ENCODE measurements at places on chromosomes 3 and 15.
A peak's percentile ranks its signal among the peaks of the same experiment; 100 is the strongest.

DNA sequence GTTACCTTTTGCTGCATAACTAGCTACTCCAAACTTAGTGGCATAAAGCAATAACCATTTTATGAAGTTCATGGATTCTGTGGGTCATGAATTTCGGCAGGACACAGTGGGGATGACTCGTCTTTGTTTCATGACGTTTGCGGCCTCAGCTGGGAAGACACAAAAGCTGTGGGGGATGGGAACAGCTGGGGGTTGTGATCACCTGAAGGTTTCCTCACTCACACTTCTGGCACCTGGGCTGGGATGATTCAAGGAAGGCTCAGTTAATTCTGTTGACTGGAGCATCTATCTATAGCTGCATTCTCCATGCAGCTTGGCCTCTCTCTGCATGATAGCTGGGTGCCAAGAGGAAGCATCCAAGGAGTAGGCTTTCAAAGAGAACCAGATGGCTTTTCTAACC is 332.8 kb downstream of the ULK4 start:
- peak; percentile 19 for DNase-seq

DNA sequence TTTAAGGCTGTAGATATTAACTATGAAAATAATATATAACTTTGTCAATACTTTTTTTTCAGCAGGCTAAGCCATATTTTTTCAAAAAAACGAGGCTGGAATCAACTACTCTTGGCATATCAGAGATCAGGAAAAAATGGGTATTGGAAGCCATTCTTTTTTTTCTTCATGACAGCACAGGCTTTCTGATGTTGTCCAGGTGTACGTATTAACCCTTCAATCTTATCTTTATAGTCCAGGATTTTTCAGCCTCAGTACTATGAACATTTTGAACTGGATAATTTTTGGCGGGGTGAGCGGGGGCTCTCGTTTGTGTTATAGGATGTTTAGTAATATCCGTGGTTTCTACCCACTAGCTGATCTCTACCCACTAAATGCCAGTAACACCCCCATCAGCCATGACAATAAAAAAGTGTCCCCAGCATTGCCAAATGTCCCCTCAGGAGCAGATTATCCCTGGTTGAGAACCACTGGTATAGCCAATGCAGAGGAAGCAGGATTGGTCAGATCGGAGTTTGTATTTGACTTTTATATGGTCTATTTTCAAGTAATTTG is 52.0 kb downstream of the PLCL2 start:
- no peak for DNase-seq

- DNase-seq, result peak; percentile 89
Observed at GRCh38 chr15:89197503-89197971, 23.8 kb downstream of the RLBP1 start.

DNA sequence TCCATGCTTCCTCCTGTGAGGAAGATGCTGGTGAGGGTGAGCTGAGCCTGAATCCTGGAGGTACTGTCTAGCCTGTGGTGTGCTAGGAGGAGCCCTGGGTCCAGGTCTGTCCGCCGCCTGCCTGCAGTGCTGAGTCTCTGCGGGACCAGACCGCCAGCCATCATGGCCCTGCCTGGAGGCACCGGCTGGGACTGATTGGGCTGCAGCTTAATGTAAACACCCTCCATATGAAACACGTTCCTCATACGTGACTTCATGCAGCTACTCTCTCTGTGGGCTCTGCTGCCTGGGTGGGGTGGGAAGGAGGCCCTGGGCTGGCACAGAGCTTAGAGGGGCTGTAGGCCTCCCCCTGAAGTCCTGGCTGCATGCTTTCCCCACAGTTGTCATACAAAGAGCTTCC is 67.4 kb downstream of the FBLN2 start:
- no peak for DNase-seq

DNA sequence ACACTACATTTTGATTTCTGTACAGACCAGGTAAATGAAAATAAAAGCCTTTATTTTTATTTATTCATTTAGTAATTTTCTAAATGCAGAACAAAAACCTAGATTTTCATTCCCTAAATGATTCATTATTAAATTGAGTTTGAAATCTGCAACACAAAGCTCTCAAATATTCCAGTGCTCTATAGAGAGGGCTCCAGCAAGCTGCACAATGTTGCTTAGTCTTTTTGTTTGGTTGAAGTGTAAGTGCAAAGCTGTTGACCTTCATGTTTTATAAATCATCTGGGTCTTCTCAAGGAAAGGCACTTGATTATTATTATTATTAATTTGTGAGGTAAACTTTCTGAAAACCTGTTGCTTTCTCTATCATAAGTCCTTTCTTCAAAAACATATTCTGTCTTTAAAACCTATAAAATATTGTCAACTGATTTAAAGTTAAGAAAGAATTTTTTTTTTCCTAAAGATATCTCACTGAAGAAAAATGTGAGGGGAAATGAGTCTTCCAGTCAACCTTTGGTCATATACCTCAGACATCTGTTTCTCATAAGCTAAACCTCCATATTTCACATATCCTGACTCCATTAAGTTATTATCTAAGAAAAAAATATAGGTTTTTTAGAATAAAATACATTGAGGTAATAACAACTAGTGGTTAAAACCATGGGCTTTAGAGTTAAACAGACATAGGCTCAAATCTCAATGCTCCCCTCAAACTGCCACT is 100.7 kb downstream of the ZIC4 start:
- no peak for DNase-seq

GRCh38 chr3:34219556-34219955 is 421.1 kb downstream of the PDCD6IP start:
- DNase-seq, result no peak

DNA sequence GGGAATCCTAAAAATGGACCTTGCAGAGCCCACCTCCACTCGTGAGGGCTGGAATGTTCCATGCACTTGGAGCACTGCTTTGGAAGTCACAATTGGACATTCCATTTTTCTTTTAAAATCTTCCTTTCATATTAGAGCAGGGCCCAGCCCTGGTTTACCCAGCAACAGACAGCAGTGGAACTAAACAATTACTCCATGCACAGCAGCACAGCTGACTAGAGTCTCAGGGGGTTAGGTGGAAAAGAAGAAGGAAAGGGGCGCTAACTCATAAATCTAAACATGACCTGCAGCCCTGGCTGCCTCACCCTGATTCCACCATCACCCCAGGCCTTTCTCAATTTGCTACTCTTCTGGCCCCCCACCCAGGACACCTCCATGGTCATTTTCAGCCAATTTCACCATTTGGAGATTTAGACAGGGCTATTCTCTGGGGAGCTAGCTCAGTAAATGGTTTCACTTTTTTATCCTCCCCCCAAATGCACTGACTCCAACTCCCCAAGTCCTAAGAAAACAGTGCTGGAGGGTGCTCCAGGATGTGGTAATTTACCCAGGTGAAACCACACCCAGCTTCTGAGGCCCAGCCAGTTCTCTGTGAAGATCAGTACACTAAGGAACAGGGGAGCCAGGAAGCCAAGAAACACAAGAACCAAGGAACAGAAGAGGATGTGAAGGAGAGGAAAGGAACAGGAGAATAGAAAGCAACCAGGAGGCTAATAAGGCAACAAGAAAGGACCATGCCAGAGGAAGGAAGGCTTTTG is 1.6 kb upstream of the LRRC31 start:
- no peak for DNase-seq

- DNase-seq, result peak; percentile 78
Observed at GRCh38 chr3:3798631-3799113, 559 bp upstream of the LRRN1 start.

DNA sequence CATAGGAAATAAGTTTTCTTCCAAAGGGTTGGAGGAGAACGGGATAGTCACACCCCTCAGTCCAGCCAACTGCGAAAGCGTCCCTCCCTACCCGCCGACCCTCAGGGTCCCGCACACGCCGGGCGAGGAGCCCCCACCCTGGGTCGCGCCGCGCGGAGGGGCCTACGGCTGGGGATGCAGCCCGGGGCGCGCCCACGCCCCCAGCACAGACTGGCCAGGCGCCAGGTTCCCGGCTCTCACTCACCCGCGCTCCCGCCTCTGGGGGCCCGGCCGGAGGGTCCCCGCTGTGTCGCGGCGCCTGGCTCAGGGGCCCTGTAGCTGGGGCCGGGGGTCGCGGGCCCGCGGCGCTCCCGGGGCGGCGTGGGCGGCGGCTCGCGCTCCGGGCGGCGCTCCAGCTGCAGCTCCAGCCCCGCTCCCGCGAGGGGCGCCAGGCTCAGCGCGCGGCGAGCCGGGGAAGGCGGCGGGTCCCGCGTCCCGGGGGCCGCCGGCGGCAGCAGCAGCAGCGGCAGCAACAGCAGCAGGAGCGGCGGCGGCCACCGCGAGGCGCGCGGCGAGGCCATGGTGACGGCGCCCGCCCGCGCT is 375 bp downstream of the HEG1 start:
- peak; percentile 86 for DNase-seq

GRCh38 chr3:115212615-115213014 is 65.5 kb upstream of the ZBTB20 start:
- DNase-seq, result no peak

DNA sequence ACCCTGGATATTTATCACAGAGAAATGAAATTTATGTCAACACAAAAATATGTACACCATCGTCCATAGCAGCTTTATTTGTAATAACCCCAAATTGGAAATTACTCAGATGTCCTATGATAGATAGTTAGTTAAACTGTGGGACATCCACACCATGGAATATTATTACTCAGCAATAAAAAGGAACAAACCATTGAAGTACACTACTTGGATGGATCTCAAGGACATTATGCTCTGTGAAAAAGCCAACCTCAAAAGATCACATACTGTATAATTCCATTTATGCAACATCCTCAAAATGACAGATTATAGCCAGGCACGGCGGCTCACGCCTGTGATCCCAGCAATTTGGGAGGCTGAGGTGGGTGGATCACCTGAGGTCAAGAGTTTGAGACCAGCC is 113.3 kb downstream of the PGPEP1L start:
- no peak for DNase-seq

Data from H7 (cell line).